ENCODE measurements at places on chromosomes 7 and 10.

DNA sequence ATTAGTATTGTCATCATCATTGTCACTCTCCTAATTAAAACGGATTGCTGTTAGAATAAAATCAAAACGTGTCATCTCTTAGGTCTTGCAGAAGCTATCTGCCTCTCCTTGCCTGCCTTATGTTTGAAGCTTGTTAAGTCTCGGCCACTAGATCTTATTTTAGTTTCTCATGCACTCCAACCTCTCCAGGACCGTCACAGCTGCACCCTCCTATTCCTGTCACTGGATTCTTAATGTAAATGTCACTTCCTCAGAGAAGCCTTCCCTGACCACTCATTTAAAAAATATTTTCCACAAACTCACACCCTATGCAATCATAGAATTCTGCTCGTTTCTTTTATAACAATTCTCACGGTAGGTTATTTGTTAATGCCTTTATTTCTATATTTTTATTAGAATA, 103.9 kb upstream of the DKK1 start:
- DNase-seq = no peak

- no peak for DNase-seq
These were observed 46.2 kb downstream of the FAM53B start for GRCh38 chr10:124697837-124698544.

DNA sequence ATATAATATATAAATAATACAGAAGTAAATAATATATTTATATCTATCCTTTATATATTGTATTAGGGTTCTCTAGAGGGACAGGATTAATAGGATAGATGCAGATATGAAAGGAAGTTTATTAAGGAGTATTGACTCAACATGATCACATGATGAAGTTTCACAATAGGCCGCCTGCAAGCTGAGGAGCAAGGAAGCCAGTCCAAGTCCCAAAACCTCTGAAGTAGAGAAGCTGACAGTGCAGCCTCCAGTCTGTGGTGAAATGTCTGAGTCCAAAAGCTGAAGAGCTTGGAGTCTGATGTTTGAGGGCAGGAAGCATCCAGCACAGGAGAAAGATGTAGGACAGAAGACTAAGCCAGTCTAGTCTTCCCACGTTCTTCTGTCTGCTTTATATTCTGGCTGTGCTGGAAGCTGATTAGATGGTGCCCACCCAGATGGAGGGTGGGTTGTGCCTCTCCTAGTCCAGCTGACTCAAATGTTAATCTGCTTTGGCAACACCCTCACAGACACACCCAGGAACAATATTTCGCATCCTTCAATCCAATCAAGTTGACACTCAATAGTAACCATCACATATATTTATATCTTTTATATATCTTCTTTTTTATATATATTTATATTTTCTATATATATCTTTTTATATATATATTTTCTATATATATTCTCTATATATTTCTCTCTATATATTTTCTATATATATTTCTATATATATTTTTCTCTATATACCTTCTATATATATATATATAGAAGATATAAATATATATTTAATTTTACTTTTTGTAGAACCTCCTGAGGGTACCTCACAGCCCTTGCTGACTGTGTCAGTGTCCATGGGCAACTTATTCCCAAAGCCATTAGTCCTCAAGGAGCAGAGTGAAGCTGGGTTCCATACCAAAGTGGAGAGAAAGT, 24.6 kb upstream of the AKR1B10 start:
- DNase-seq = no peak

GRCh38 chr7:106562711-106563366, 98.1 kb downstream of the CCDC71L start:
- no peak for DNase-seq

DNA sequence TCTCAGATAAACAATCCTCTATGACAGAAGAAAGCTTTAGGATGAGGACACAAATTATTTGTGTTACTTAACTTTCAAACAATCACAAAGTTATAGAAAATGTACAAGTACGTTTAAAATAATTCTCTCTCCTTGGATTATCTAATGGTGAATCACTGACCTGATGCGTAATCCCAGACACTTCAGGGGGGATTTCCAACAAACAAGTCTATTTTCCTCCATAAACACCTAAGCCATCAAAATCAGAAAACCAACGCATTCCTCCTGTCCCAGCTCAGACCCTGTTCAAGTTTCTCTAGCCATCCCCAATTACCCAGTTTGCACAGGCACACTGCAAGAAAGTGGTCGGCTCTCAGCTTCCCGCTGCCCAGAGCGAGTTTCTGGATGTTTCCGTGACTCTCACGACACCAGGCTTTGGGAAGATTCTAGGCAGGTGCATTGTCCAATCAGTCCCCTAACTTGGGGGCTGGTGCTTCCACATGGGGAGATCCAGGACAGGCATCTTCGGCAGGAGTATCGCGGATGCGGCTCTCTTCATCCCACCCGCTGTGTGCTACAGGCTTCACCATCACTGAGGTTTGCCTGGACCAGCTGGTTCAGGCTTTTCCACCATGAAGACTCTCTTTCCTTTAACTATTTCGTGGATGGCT, 200.0 kb downstream of the ZMYND11 start:
- no peak for DNase-seq

DNA sequence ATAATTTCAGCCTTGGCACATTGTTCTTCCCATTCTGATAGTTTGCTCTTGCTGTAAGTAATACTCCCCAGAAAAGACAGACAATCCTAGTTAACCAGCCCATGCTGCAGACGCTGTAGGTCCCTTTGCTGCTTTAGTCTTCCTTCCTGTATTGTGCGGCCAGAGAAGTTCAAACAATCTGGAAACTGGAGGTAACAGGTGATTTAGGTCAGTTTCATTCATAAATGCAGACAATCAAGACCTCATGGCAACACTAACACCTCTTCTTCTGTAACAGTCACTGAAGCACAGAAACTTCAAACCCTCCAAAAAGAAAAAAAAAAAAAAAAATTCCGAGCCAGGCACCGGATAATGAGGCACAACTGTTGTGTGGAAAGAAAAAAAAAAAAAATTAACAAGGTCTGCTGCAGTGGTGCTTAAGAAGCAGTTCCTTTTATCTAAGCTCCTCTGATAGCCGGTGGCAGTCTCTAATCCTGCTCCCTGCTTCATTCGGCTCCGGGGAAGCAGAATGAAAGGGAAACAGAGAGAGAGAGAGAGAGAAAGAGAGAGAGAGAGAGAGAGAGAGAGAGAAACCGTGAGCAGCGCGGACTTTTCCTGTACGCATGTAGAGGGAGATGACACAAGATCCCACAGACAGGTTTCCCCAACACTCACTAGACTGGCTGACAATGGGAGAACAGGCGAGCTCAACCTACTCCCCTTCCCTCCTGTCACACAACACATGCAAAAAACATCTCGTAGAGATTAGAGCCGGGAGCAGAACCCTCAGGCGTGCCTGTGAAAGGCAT, at the start of gene SEMA3A:
Gene SEMA3A (minus strand): TSS at position 306 of the 788 bp plus-strand sequence. CDS start 203 bp downstream, at position 103.
- DNase-seq = peak; percentile 84

DNA sequence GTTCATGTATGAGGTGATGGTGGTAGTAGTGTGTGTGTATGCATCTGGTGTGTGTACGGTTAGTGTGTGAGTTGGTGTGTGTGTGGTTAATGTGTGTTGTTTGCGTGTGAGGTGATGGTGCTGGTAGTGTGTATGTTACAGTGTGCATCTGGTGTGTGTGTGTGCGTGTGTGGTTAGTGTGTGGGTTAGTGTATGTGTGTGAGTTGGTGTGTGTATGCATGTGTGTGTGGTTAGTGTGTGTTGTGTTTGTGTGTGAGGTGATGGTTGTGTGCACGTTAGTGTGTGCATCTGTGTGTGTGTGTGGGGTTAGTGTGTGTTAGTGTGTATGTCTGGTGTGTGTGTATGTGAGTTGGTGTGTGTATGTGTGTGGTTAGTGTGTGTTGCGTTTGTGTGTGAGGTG, 153.0 kb downstream of the ACTR3B start:
- DNase-seq = no peak

- DNase-seq = no peak
These were observed 2.7 kb downstream of the RHBDD2 start for GRCh38 chr7:75881436-75882095.

- no peak for DNase-seq
These were observed 66.3 kb upstream of the SP4 start for GRCh38 chr7:21361413-21362125.

GRCh38 chr7:111527545-111527944, 34.7 kb downstream of the IMMP2L start:
- no peak for DNase-seq

GRCh38 chr7:31084226-31084625, 32.1 kb downstream of the ADCYAP1R1 start:
- no peak for DNase-seq

GRCh38 chr7:101823096-101823495, 5.7 kb downstream of the CUX1 start:
- no peak for DNase-seq

DNA sequence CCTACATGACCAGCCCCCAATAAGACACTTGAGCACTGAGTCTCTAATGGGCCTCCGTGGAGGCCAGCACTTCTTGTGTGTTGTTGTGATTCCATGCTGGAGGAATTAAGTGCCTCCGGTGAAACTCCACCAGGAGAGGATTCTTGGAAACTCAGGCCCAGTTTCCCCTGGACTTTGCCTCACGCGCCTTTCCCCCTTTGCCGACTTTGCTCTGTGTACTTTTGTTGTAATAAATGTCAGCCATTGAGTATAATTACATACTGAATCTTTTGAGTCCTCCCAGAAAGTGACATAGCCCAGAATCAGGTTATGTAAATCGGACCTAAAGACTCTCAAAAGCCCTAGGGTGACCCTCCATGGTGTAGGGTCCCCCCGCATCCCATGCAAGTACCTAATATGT, 82.4 kb downstream of the DLG5 start:
- DNase-seq = no peak

GRCh38 chr7:2997014-2997413, 46.7 kb downstream of the CARD11 start:
- no peak for DNase-seq

GRCh38 chr10:117539903-117540639, 2.5 kb upstream of the EMX2 start:
- no peak for DNase-seq

DNA sequence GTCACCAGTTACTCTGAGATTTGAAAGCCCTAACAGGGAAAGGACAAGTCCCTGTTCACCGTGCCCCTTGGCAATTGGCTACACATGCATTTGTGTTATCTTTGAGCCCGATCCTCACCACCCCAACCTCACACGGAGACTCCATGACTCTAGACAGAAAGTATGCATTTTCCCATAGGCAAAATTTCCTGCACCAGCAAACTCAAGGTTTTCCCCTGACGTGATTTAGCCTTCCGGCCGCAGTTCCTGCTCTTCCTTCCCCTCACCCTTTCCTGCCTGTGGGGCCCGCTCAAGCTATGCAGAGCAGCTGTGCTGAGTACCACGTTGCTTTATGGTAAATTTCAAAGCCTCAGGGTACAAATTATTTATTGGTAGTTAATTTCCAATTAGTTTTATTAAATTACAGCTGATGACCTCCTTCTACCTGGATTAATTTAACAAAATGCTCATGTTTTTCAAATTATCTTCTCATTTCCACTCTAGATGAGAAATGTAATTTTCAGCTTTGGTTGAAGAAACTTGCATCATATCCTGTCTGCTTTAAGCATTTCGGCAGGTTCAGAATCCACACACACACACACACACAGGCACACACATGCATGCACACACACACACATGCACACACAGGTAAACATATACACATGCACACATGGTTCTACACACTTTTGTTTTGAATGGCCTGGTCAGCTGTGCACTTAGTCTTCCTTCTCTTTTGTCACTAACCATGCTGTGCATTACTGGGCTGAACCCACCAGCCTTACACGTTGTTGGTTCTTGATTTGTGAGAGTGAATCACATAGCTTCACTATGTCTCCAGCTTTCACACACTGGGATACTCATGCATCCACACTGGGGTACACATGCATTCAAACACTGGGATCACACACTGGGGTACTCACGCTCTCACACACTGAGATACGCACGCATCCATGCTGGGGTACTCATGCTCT, 283.1 kb upstream of the PITRM1 start:
- no peak for DNase-seq

GRCh38 chr10:101225846-101226421, 3.3 kb downstream of the LBX1 start:
- no peak for DNase-seq

GRCh38 chr10:69407621-69408301, 9.0 kb downstream of the TACR2 start:
- DNase-seq = peak; percentile 39

DNA sequence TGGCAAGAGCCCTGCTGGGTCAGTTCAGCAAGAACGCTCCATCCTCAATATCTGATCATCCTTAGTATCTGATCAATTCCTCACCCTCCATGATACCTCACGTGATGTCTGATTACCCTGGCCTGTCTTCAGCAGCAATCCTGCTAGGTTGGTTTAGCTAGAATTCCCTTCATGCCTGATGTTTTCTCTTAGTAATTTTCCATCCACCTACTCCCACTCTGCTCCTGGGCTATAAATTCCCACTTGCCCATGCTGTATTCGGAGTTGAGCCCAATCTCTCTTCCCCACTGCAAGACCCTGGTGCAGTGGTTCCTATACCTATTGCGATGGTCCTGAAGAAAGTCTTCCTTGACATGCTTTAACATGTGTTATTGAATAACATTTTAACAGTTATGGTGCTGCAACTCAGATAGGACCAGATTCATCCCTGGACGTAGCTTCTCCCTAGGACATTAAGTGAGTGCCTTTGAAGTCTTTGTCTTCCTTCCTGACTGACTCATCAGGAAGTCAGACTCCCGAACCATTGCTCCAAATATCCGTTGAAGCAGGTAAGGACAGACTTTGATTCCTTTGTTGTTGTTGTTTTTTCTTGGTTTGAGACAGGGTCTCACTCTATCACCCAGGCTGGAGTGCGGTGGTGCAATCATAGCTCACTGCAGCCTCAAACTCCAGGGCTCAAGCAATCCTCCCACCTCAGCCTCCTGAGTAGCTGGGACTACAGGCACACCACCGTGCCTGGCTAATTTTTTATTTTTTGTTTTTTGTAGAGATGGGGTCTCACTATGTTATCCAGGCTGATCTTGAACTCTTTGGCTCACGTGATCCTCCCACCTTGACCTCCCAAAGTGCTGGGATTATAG, 29.4 kb upstream of the CLDN3 start:
- DNase-seq = no peak

- DNase-seq = no peak
These were observed 49.2 kb downstream of the LRRC20 start for GRCh38 chr10:70333268-70333667.

- no peak for DNase-seq
These were observed 79.7 kb upstream of the PODXL start for GRCh38 chr7:131636092-131636491.

- no peak for DNase-seq
These were observed 7.6 kb upstream of the ERVW-1 start for GRCh38 chr7:92485267-92485892.

DNA sequence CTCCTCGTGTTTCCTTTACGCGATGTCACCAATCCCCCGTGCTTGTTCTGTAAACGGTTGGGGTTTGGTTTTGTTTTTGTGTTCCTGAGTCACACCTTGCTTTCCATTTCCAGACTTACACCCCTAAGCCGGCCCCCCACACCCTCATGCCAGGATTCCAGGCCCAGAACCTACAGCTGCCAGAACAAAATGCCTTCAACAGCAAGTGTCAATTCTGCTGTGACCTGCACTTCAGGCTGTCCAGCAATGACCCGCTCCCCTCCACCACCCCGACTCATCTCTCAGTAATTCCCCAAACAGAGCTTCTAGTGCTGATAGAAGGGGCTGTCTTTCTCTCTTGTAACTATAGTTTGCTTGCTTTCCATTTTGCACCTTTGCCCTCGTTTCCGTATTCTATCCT, 722.1 kb upstream of the CELF2 start:
- no peak for DNase-seq

- no peak for DNase-seq
These were observed 145.9 kb upstream of the FAM13C start for GRCh38 chr10:59508296-59508695.
